Retina (tissue), 1 donor: ENCODE measurements at places on chromosomes 13 and 19.
A peak's percentile ranks its signal among the peaks of the same experiment; 100 is the strongest.

DNA sequence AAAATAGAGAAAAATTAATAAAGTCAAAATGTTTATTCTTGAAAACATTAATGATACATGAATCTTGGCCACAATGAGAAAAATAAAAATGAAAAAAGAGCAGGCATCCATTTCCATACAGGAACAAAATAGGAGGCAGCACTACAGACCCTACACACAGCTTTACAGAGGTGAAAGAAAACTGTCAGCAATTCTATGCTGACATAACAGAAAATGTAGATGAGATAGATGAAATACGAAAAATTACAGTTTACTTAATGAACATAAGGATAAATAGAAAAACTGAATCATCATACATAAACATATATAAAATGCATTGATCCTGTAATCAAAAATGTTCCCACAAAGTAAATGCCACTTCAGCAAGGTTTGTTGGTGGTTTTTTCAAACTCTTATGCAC, 5.6 kb downstream of the LILRB4 start:
- no peak for DNase-seq

DNA sequence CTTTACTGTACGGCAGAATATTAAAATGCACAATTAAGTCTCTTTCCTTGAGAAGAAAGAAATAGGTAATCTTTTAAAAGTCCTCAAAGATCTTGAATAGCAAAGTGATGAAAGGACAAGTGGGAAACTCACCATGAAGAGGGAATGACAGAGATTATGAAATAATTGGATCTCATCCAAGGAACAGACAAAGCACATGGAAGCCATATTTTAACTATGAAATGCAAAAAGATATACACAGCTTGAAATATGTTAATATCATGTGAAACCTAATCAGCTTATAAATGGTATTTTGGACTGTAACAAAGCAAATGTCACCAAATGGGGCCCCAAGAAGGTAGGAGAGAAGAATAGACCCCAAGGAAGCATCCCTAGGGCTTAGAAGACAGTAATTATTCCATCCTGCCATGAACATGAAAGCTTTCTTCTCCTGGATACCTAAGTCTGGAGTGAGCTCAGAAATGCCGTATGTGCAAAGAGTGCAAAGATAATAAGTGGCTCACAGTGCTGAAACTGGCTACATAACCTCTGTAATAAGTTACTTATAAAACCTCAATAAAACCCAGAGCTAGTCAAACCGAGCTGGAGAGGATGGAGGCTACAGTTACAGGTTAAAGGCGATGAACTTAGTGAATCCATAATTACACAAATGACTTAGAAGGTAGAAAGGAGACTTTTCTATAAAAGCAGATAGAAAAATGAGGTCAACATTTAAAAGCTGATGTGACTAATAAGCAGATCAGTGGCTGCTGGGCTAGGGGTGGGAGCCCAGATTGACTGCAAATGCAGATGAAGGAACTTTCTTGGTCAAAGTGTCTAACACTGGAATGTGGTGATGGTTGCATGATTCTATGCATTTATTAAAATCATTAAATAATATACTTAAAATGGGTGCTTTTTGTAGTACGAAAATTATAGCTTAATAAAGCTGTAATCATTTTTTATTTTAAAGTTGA, 34.4 kb downstream of the DCLK1 start:
- DNase-seq, result no peak

DNA sequence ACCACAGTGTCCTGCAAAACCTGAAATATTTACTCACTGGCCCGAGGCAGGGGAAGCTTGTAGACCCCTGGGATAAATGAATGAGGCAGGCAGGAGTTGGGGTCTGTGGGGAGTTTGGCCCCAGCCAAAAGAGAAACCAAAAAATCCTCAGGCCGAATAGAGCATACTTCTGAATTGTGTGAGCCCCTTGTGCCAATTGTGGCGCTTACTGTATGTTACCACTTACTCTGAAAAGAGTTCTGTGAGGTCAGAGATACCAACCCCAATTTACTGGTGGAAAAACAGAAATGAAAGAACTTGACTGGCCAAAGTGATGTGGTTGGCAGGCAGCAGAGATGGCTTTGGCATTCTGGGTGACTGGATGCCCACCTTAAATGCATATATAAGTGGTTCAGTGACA, 6.9 kb downstream of the CARM1 start:
- no peak for DNase-seq

GRCh38 chr19:4444765-4445741, 12.5 kb downstream of the UBXN6 start:
- no peak for DNase-seq

DNA sequence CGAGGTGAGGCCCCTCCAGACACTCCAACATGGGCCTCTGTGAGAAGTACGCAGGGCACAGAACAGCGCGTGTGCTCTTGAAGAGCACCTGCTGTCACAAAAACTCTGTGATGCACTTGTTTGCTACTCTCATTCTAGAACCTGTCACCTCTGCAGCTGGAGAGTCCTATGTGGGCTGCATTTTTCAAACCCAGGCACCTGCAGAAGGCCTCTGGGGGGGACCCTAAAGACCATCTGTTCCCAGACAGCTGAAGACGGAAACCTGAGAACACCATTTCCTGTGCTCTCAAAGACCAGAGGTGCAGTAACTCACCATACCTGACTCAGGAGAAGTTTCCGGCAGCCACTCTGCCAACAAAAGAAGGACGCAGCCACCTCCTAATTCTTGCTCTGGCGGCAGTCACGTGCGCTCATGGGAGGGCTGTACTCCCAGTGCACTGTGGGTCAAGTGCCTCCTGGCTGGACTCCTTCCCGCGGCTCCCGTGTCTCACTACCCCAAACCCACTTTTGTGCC, 28.1 kb downstream of the RANBP3 start:
- DNase-seq, result no peak

DNA sequence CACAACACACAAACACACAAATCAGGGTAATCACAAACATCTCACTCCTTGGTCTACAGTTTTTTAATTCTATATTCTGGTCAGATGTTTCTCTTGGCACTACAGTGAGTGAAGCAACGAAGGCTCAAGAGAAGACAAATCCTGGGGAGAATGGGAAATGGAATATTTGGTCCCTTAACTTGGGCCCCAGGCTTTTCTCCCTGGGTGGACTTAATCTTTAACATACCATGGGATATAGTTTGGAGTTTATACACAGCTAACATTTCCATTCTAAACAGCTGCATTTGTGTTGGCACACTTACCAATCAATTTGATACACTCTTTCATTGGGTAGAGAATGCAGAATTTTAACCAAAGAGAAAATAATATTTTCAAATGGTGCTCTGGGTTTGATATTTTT, 1132.6 kb upstream of the SLC10A2 start:
- no peak for DNase-seq

DNA sequence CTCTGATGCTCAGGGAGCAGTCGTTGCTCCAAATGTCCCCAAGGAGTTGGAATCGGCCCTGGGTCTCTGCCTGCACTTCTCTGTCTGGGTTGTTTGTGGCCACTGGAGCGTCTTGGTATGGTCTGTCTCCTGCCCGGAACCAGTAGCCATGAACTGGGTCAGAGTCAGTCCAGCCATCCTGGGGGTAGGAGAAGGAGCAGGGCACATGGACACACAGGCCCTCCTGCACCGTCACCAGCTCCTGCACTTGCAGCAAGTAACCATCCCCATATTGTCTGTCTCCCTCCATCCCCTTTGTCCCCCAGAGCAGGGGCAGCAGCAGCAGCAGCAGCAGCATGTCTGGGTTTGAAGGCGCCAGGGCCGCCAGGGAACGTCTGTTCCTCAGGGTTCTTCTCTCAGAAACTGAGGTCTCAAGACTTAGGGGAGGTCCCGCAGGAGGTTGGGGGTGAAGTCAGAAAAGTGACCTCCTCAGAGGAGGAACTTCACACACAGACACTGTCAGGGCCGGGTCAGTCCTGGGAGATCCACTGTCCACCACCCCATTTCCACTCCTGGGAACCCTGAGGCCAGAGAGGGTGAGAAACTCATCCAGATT, at the start of gene SIGLEC8:
SIGLEC8 (minus strand) TSS at position 404 of the 595 bp plus-strand sequence; CDS start at position 337, 67 bp downstream.
- DNase-seq, result no peak

- no peak for DNase-seq
Observed at GRCh38 chr19:18671303-18672043, 12.0 kb upstream of the CRTC1 start.

DNA sequence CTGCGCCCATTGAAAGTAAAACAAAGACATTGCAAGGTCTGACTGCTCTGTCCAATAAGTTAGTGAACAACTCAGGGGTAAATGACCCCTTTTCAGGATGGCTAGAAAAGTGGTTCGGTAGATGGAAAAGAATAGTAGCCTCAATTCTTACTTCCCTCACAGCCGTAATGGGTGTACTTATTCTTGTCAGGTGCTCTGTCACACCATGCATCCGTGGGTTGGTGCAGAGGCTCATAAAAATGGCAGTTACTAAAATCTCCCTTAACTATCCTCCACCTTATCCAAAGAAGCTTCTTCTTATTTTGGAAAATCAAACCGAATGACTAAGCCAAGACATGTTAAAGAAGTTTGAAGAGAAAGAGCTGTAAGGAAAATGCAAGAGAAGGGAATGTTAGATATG, 31.4 kb upstream of the ZNF83 start:
- DNase-seq, result no peak

GRCh38 chr13:114263578-114263977, 17.8 kb upstream of the UPF3A start:
- no peak for DNase-seq

- no peak for DNase-seq
Observed at GRCh38 chr19:33175886-33176669, 18.1 kb upstream of the LRP3 start.

- DNase-seq, result no peak
Observed at GRCh38 chr19:54456423-54457373, 6.9 kb downstream of the LENG9 start.

GRCh38 chr19:42252365-42253244, 2.3 kb downstream of the ERF start:
- DNase-seq, result peak; percentile 68

- no peak for DNase-seq
Observed at GRCh38 chr13:76865996-76866503, 20.2 kb downstream of the KCTD12 start.

GRCh38 chr19:35032356-35032865, 2.1 kb downstream of the SCN1B start:
- DNase-seq, result no peak

- no peak for DNase-seq
Observed at GRCh38 chr13:59665732-59666131, 498.0 kb downstream of the DIAPH3 start.

DNA sequence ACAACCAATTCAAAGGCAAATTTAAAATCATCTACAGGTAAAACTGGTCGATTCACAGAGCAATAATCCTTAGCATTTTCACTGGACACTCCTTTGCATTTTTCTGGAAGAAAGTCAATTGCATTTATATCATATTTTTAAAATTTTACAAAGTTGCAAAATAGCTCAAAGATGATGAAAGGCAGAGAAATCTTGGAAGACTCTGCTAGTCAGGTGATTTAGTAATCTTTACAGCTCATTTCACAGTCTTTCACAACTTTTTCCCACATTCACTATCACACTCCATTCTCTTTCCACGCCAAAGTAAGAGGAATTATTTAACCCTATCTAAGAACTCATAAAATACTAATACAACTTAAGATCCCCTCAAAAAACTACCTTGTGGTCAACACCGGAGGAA, 1063.8 kb downstream of the EFNB2 start:
- DNase-seq, result no peak
